CD8-positive, alpha-beta memory T cell (primary cell): ENCODE measurements at places on chromosomes 11 and 22.

- H3K27me3 ChIP-seq = no peaks in the 10 kb centered on the region
- H3K4me1 ChIP-seq = no peaks in the 10 kb centered on the region
- H3K36me3 ChIP-seq = no peaks in the 10 kb centered on the region
- H3K4me3 ChIP-seq = no peak overlapping the region
Measured at GRCh38 chr11:44633641-44634040, 68.2 kb downstream of the CD82 start.

DNA sequence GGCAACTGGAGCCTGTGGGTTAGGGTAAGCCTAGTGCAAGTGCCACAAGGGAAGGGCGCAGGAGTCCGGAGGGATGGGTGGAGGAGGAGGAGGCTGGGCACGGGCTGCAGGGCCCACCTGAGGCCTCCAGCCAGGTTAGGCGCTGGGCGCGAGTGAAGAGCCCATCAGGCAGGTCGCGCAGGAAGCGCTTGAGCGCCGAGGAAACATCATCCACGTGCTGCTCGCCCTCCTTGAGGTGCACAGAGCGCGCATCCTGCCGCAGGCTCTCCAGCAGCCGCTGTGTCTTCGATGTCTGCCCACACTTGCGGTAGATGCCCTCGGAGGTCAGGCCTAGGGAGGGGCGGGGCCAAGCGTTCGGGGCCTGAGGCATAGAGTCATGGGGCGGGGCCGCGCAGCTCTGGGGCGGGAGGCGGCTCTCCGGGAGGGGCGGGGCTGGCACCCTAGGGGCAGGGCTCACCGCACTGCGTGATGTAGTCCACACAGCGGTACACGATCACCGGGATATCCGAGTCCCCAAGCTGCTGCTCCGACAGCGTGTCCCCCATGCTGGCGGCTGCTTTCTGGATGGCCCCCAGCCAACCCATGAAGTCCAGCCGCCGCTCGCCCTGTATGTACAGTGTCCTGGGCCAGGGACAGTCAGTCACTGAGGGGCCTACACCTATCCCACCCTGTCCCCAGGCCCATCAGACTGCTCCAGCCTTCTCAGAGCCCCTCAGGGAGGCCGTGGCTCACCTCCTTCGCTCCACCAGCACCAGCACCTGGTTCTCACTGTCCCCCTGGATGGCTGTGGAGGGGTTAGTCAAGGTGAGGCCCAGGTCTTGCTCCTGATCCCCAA, 22.9 kb upstream of the PDE2A start:
- no peak for DNase-seq
- H3K27ac ChIP-seq = no peak overlapping the region
- H3K27me3 ChIP-seq = no peaks in the 10 kb centered on the region
- H3K36me3 ChIP-seq = peaks cover 64% of the 10 kb centered on the region

DNA sequence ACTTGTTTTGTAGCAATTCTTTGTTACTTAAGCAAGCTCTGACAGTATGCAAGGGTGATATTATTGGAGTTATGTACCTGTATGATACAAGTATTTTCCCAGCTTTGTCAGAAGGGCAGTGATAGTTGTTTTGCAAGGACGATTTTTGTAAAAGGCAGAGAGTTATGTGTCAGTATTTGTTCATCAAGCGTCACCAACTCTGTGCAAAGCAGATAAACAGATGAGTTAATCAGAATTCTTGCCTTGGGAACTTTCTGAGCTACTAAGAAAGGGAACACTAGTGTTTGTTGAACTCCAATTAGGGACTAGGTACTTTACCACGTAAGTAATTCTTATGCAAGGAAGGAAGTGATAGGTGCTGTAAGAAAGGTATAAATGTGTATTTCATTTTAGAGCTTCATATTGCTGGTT, 1.4 kb downstream of the USP47 start:
- H3K4me3 ChIP-seq = peak overlapping the region; percentile 52
- H3K4me1 ChIP-seq = peaks cover 44% of the 10 kb centered on the region
- DNase-seq = no peak
- H3K36me3 ChIP-seq = no peaks in the 10 kb centered on the region

DNA sequence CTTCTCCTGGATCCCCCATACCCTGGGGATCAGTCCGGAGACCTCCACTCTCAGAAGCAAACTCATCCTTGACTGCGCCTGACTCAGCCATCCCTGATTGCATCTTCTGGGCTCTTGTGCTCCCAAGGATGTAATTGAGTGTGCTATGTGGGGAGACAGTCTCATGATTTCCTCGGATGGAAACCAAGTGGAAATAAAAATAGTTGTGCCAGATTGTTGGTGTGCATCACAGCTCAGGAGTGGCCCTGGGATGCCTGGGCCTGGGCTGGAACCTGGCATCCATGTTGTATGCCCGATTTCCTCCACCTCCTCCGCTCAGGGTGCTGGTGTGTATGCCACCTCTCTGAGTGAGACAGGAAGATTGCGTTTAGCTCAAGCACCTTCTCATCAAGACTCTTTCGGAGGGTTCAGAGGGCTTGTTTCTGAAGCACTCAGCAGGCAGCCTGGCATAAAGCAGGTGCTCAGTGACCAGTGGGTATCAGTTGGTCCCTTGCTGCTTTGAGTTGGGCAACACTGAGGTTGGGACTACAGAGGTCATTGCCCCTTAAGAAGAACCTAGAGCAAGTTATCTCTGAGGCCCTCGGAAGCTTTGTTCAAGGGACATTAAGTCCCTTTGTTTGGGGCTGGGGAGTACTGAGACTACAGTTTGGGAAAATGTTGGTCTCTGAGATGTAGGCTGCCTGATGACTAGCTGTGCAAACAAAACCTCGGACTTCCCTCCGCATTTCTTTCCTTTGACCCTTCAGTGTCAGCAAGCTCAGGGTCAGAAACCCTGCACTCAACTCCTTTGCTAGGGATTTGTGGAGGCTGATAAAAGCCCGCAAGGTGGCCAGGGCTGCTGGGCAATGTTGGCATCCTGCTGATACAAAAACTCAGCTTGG, 24.8 kb upstream of the MICAL2 start:
- no peak overlapping the region for H3K27ac ChIP-seq
- H3K4me1 ChIP-seq = peaks cover 54% of the 10 kb centered on the region
- H3K36me3 ChIP-seq = no peaks in the 10 kb centered on the region
- H3K4me3 ChIP-seq = no peak overlapping the region
- H3K27me3 ChIP-seq = no peaks in the 10 kb centered on the region

- no peak overlapping the region for H3K4me3 ChIP-seq
- H3K36me3 ChIP-seq = no peaks in the 10 kb centered on the region
- H3K27ac ChIP-seq = no peak overlapping the region
- peaks cover 4% of the 10 kb centered on the region for H3K27me3 ChIP-seq
Measured at GRCh38 chr11:12460466-12460865, 83.1 kb downstream of the PARVA start.
